Activated naive CD4-positive, alpha-beta T cell (primary cell): ENCODE measurements at places on chromosomes 1 and 21.

DNA sequence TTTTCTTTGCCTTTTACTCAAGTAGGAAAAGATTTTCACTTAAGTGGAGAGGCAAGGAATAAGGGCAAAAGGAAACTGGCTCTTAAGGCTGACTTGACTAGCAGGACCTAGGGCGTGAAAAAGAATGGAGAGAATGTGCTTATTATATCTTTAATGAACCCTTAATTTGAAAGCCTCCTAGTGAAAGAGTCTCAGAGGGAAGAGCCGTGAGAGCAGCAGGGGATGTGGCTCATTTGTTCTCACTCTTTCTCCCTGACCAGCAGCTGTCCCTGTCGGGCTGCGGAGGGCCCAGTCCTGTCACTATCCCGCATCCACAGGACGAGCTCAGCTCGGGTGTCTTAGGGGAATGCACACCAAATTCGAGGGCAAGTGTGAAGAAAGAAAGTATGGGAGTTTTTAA lies 180.1 kb downstream of the EDEM3 start:
- DNase-seq, result no peak

DNA sequence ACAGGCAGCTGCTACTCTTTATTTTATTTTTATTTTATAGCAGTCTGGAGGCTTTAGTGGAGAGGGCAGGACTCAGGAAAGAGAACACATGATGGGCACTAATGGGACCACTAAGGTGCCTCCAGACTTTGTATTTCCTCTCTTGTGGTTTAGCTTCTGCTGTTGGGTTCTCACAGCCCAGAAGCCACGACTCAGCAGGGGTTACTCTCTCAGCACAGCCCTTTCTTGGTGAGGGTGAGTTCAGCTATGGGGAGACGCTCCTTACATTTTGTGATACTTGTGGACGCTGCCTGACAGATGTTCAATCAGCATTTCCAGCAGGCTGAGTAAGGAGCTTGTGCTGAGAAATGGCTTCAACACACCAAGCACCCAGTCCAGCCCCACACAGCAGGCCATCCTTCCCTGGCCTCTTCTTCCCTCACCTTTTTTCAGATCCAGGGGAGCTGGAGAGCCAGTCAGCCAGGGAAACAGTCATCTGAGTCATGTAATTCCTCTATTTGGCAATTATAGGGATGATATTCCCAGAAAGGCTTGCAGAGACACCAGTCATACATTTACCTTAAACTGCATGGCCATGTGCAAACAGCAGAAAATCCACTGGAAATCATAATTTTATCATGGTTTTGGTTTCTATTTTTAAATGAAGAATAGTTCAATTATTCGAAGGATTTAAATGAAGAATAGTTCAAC lies 53.2 kb upstream of the RAB3GAP2 start:
- no peak for DNase-seq

GRCh38 chr1:57868239-57868638 lies 444.4 kb upstream of the DAB1 start:
- DNase-seq, result no peak

DNA sequence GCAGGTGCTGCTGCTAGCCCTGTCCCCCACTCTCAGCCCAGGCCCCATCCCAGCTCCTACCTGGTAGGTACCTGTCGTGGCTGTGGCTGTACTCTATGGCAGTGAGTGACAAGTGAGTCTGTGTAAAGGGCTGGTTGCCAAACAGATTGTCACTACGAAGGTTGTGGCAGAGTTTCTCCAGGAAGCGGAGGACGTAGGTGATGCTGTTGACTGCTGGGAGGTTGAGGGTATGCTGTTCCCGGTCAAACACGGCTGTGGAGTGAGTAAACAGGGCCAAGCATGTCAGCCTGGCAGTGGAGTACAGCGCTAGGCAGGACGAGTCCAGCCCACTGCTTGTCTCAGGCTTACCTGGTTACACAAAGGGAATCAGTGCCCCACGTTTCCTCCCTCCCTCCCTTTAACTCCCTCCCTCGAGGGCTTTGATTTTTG lies 24.8 kb upstream of the SLFNL1 start:
- DNase-seq, result no peak

DNA sequence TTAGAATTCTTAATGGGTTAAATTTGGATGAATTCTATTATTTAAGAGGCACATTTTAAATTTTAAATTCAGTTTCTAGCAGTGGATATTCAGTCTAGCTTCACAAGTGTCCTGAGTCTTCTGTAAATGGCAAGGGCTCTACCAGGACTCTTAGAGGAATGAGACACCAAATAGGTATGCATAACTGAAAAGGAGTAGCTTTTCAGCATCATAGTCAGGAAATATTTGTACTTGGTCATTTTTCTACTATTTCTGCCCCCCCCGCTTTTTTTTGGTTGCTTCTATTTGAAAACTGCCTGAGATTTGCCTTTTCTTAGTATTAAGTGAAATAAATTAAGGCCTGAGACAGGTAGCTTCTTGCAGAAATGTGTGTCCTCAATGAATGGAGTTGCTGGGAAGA lies 80.2 kb downstream of the MAST2 start:
- no peak for DNase-seq

DNA sequence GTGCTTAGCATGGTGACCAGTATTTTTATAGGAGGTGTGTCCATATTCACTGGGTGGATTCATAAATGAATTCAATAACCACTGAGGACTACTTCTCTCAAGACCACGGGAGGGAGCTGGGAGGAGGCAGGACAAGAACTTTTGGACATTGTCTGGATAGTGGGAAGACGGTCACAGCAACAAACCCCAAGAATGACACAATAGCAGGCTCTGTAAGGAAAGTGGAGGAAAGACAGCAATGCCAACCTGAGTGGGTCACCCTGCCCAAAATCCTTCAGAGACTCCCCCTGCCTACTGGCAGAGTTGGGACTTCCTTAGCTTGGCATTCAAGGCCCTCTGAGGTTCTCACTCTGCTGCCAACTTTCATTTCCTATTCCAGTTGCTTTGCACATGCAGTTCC lies 42.0 kb downstream of the GLIS1 start:
- DNase-seq, result no peak

GRCh38 chr1:159214149-159214760 lies 9.6 kb downstream of the ACKR1 start:
- no peak for DNase-seq

GRCh38 chr1:217897100-217897499 lies 266.0 kb downstream of the SPATA17 start:
- no peak for DNase-seq

- DNase-seq, result no peak
Observed at GRCh38 chr1:50667272-50667671, 244.0 kb upstream of the DMRTA2 start.

DNA sequence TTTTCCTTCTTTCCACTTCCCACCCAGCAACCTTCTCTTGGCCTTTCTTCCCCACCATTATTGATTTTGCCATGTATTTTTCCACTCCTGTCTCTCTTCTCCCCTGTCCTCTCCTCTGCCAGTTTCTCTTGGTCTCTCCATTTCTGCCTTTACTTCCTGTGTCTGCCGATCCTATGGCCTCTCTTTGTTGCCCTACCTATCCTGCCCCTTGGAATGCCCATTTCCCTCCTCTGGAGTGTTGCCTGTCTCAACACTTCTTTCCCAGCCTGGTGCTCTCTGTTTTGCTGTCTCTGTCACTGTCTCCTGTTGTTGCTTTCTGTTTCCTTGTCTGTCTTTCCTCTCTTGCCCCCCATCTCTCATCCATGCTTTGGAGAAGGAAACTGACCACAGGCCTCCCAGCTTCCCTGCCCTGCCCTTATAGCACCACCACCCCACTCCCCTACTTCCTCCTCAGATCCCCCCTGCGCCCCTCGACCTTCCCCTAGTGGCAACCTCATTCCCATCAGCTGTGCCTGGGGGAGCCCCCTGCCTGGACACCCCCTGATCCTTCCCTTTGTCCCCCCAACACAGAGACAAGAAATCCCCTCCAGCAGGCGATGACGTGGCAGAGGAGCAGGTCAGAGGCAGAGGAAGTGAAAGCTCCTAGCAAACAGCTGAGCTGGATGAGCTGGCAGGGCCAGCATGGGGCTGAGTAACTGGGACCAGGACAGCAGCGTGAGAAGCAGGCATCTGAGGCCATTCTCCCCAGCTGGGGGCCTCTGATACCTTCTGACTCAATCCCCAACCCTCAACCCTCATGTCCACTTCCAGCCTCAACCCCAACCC lies 6.6 kb upstream of the ETV3L start:
- DNase-seq, result no peak

- no peak for DNase-seq
Observed at GRCh38 chr1:35783055-35783583, 13.3 kb upstream of the CLSPN start.

GRCh38 chr1:61749574-61749973 lies 7.3 kb downstream of the PATJ start:
- no peak for DNase-seq

- no peak for DNase-seq
Observed at GRCh38 chr21:36104317-36105300, 30.3 kb upstream of the CBR3 start.

DNA sequence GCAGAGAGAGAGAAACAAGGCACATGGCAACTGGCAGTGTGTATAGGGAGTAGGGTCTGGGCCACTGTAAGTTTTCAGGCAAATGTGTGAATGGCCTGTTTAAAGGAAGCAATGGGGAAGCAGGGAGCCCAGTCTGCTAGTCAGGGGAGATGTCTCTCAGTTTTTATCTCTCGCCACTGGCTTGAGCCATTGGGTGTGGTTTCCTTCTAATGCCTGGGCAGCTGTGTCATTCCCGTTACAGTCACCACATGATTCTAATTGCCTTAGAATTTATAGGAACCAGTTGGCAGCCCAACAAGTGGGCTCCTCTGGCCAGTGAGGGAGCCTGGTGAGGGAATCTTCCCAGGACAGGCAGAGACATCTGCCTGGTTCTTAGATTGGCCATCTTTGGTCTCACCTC lies 182.4 kb downstream of the DISC1 start:
- DNase-seq, result no peak

GRCh38 chr1:2145946-2146835 lies 48.4 kb downstream of the FAAP20 start:
- DNase-seq, result no peak

DNA sequence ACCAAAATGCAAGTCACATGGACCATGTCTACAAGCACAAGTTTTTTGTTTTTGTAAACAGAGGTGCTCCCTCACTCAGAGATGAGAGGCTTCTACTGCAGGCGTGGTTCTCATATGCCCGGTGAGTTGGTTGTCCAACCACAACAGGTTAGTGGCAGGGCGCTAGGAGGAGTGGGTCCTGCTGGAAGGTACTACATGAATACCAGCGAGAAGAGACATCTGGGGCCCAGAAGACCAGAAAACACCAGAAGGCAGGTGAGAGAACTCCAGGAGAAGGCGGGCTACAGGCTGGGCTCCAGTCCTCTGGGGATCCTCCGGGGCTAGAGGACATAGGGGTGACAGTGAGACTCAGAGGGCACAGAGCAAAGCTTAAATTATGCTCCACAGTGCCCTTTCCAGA lies 366.5 kb downstream of the MATN1 start:
- DNase-seq, result no peak

DNA sequence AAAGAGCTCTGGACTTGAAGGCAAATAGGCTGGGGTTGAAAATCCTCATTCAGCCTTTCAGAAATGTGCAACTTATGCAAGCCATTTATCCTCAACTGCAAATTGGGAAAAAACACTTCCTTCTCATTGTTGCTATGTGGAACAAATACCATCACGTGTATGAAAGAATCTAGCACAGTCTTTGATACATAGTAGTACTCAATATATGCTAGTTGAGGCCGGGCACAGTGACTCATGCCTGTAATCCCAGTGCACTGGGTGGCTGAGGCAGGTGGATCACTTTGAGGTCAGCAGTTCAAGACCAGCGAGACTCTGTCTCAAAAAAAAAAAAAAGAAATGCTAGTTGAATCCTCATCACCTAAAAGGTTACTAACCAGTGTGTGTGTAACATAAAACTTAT lies 8.2 kb downstream of the PI4KB start:
- DNase-seq, result no peak
